ENCODE measurements at places on chromosomes 16 and 17.
A peak's percentile ranks its signal among the peaks of the same experiment; 100 is the strongest.

- DNase-seq = no peak
Observed at GRCh38 chr16:88809068-88809675, 2.6 kb downstream of the APRT start.

- no peak for DNase-seq
Observed at GRCh38 chr17:77025781-77026180, 115.0 kb upstream of the SEC14L1 start.

DNA sequence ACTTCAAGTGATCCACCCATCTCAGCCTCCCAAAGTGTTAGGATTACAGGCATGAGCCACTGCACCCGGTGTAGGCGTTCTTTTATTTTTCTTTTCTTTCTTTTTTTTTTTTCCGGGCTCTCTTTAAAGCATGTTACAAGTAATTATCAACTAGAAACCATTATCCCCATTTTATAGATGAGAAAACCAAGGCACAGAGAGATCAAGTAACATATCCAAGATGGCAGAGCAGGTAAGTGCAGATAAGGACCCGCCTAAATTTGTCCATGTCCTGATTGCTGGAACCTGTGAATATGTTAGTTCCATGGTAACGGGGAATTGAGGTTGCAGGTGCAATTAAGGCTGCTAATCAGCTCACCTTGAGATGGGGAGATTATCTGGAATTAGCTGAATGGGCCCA, 54.4 kb downstream of the MFSD11 start:
- DNase-seq = no peak

- DNase-seq = peak; percentile 68
Observed at GRCh38 chr17:64028874-64029464, 8.5 kb upstream of the ICAM2 start.

DNA sequence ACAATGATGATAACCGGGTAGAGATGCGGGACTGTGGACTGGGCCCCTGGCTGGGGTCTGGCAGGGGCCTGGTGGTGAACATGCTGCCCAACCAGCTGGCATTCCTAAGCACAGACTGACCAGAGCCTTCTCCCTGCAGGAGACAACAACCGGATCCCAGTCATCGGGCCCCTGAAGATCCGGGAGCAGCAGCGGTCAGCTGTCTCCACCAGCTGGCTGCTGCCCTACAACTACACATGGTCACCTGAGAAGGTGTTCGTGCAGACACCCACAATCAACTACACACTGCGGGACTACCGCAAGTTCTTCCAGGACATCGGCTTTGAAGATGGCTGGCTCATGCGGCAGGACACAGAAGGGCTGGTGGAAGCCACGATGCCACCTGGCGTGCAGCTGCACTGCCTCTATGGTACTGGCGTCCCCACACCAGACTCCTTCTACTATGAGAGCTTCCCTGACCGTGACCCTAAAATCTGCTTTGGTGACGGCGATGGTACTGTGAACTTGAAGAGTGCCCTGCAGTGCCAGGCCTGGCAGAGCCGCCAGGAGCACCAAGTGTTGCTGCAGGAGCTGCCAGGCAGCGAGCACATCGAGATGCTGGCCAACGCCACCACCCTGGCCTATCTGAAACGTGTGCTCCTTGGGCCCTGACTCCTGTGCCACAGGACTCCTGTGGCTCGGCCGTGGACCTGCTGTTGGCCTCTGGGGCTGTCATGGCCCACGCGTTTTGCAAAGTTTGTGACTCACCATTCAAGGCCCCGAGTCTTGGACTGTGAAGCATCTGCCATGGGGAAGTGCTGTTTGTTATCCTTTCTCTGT, 5.1 kb upstream of the SLC7A6 start:
- no peak for DNase-seq

- DNase-seq = no peak
Observed at GRCh38 chr16:24149102-24149501, 107.0 kb upstream of the CACNG3 start.

- DNase-seq = no peak
Observed at GRCh38 chr16:27695161-27695560, 145.2 kb downstream of the KATNIP start.

- DNase-seq = no peak
Observed at GRCh38 chr17:62094175-62094574, 29.1 kb upstream of the MED13 start.

GRCh38 chr16:30110661-30111060, 2.7 kb downstream of the GDPD3 start:
- DNase-seq = no peak

GRCh38 chr16:51834794-51835193, 683.7 kb upstream of the SALL1 start:
- no peak for DNase-seq

DNA sequence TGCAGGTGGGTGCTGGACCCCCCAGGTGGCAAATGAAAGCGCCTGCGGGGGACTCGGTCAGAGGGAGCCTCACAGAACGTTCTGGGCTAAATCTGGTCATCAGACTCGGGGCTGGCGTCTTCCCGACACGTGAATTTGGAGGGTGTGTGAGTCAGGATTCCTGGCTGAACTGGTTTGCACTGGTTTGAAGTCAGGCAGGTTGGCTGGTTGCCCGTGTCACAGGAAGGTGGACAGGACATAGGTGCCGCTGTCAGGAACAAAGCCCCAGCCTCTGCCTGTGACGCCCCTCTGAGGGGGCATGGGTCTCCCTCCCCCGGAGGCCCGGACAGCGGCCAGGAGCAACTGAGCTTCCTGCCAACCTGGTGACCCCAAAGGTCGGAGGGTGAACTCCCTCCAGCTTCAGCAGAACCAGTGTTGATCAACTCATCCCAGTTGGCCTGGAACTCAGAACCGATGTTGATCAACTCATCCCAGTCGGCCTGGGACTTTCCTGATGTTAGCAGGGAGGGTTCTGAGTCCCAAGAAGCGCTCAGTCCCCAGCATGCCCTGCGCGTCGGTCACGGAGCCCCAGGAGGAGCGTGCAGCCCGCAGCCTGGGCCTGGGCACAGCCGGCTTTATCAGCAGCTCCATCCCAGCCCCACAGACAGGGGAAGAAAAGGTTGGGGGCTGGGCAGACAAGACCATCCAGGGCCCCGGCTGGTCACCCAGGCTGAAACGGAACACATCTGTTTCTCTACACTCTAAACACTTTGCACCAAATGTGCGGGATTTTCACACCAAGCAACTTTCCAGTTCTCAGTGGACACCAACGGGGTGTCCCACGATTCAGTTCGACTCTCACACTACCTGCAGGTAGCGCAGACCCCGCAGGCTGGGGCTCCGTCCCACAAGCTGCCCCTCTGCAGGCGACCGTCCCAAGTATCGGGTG, 14.4 kb upstream of the METRNL start:
- no peak for DNase-seq

GRCh38 chr16:50612849-50613198, 64.6 kb downstream of the NKD1 start:
- DNase-seq = no peak

GRCh38 chr17:28524476-28525424, 18.6 kb downstream of the FOXN1 start:
- no peak for DNase-seq

GRCh38 chr17:81807839-81808238, 3.9 kb downstream of the GCGR start:
- DNase-seq = no peak

DNA sequence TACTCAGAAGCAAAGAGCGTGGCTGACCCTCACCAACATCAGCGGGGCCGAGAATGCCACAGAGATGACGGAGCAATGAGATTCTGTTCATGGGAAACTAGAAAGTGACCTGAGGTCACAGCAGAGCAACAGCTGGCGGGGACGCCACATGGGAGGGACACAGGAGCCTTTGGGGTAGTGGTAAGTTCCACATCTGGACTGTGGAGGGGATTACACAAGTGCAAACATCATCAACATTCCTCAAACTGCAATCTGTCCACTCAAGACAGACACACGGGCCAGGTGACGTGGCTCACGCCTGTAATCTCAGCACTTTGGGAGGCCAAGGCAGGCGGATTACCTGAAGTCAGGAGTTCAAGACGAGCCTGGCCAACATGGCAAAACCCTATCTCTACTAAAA, 11.2 kb downstream of the HAGH start:
- no peak for DNase-seq
